ENCODE measurements at places on chromosomes 13 and 19. TPM values are rescaled to one million over a fixed set of nuclear protein-coding genes. Genes with fewer than 3 reads are reported as not detected.

Gene LILRB3
- total RNA-seq = not detected

Gene ZNF729
- total RNA-seq = not detected

Gene GNG7
- total RNA-seq = not detected

Gene PLPPR3
- 0.30 TPM for total RNA-seq

Gene ZNF470
- total RNA-seq = 0.20 TPM

Gene ZNF154
- not detected for total RNA-seq

Gene ZNF99
- total RNA-seq = not detected

Gene ZNF229
- total RNA-seq = 7.3 TPM

Gene GJB2
- 15.5 TPM for total RNA-seq

Gene CYP2F1
- not detected for total RNA-seq

Gene LILRA5
- not detected for total RNA-seq

Gene NANOS3
- not detected for total RNA-seq

Gene NCAN
- 0.03 TPM for total RNA-seq

Gene SLC10A2
- total RNA-seq = not detected

Gene ZNF112
- total RNA-seq = 4.0 TPM

Gene THAP8
- 2.4 TPM for total RNA-seq

Gene NKPD1
- total RNA-seq = not detected

Gene PGLYRP2
- not detected for total RNA-seq

Gene FSTL3
- total RNA-seq = 19.7 TPM

Gene LGI4
- not detected for total RNA-seq

Gene GRIN2D
- total RNA-seq = 0.21 TPM

Gene CEACAM20
- total RNA-seq = not detected

Gene GPC6
- total RNA-seq = 4.7 TPM

Gene MIA
- total RNA-seq = 6.7 TPM

Gene LRRC25
- not detected for total RNA-seq

Gene ZNF793
- 0.19 TPM for total RNA-seq

Gene JSRP1
- not detected for total RNA-seq

Gene EDDM13
- total RNA-seq = not detected

Gene ZNF541
- total RNA-seq = not detected

Gene NALCN
- total RNA-seq = 3.3 TPM

Gene ZNF737
- 0.96 TPM for total RNA-seq

Gene CPAMD8
- not detected for total RNA-seq

Gene MISP
- total RNA-seq = 0.13 TPM

Gene SLAIN1
- 4.2 TPM for total RNA-seq

Gene SRRM5
- 0.03 TPM for total RNA-seq

Gene CRX
- total RNA-seq = not detected

Gene ZNF382
- not detected for total RNA-seq

Gene SYNGR4
- not detected for total RNA-seq

Gene UCHL3
- total RNA-seq = 112 TPM

Gene ATXN8OS
- not detected for total RNA-seq

Gene MED26
- 13.5 TPM for total RNA-seq

Gene SPTBN4
- not detected for total RNA-seq

Data from HT1080 (cell line).